AG08395 (cell line): ENCODE measurements at places on chromosomes 2 and 18.

DNA sequence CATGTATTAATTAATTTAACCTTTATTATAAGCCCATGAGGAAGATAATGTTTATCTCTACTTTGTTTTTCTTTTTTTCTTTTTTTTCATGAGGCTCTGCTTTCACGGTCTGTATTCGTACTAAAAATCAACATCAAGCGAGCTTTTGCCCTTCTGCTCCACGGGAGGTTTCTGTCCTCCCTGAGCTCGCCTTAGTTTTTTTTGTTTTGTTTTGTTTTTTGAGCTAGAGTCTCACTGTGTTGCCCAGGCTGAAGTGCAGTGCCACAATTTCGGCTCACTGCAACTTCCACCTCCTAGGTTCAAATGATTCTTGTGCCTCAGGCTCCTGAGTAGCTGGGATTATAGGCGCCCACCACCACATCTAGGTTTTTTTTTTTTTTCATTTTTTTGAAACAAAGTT, 29.9 kb upstream of the BMPR2 start:
- no peak for DNase-seq

DNA sequence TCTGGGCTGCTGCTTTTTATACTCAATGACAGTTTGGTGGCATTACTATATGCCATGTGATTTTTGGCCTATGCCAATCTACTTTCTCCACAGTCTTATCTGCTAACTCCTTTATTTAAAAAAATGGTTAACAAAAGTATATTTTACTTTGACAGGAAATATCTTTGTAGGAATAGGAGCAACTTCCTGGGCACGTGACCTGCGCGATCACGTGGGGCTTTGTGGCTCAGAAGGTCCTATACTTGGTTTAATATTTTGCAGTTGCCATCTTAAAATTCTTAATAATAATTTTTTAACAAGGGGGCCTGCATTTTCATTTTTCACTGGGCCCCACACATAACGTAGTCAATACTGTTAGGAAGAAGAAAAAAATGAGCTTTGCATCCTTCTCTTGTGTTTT, 249.7 kb downstream of the ACTR3 start:
- DNase-seq = no peak

- DNase-seq = no peak
These were observed 31.9 kb downstream of the TWIST2 start for GRCh38 chr2:238879621-238880377.

DNA sequence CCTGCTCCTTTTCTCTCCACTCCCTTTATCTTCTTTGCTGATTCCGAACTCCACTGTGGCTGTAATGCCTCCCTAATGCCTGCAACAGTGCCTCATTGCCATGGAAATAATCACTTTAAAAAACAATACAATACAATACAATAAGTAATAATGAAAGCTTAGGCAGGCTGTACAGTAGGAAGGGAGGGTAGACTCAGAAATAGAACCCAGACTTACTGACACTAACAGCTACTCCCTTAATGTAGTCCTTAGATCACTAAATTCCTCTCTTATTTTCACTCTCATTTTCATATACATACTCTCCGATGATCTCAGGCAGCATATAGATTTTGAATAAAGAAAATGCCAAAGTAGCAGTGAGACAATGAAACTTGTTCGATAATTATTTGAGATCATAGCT, 70.2 kb downstream of the DLGAP1 start:
- no peak for DNase-seq

DNA sequence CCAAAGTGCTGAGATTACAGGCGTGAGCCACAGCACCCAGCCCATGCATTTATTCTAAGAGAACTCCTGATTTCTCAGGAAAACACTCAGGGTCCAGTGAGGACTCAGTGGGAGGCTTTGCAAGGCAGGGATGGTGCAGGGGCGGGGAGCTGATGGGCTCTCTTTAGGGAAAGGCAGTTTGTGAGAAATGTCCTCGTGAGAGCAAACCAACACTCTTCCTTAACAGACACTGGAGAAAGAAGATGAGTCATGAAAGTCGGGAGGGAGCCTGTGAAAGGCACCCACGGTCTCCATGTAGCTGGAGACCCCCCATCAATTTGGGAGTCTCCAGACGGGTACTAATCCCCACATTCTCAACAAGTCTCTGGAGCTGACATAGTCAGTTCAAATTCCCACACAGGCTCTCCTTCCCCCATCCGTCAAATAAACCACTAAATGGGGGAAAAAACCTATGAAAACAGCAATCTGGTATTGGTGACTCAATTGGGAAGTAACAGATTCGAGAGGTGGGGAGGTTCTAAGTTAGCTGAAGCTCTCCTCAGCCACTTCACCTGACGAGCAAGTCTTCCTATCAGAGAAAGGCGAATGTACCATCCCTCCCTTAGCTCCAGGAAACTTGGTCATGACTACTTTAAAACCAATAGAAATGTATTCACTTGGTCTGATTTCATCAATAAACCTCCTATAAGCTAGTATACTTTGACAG, 11.0 kb upstream of the CREG2 start:
- no peak for DNase-seq

- DNase-seq = no peak
These were observed 32.8 kb upstream of the DOCK10 start for GRCh38 chr2:225074919-225075681.
